ENCODE measurements at places on chromosomes 7 and 10. TPM values are rescaled to one million over a fixed set of nuclear protein-coding genes. Genes with fewer than 3 reads are reported as not detected.

SPDYE11 gene
- total RNA-seq, result not detected

DNA sequence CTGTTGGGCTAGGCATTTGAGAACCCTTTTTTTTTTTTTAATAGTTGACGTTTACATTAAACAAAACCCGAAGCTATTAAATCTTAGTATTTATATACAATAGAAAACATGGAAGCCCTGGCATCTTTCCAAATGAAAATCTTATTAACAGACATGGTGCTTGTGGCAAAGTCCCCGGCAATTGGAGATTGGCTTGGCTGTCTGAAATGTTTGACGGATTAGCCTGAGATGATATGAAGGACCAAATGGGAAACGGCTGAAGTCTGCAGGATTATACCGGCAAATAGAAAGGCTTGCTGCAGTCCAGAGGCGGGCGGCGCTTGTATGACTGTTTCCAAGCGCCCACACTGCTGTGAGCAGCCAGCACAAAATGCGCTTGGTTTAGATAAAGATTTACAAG lies 105.6 kb downstream of the BUB3 start:
- no peak for DNase-seq

DNA sequence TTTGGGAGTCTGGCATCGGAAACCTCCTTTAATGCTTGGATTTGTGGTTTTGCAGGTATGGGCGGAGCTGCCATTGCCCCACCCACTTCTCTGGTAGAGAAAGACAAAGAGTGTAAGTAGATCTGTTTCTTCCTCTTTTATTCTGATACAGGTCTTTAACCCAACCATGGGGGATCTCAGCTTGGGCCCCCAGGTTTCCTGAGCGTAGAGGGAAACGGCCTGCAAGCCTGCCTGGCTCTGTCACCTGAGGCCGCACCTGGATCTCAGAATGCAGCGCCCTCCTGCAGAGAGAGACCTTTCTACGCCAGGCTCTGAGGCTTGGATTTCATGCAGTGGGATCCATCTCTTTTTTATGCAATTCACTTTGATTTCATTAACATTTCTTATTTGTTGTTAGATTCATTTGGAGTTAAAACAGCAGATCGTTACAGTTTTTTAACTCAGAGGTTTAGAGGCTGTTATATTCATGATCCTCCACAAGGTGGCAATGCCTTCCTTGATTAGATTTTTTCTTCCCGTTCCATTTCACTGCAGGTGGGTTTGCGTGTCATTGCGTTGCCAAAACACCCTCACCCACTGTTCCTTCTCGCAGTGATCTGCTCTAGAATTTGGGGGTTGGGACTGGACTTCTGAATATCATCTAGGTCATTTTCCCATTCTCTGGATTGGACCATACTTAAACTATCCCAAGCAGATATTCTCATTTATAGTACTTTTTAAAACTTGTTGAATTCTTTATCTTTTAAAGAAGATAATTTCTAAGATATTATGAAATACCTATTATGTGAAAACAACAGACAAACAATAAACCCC lies 20.0 kb downstream of the RBM17 start:
- no peak for DNase-seq

DNA sequence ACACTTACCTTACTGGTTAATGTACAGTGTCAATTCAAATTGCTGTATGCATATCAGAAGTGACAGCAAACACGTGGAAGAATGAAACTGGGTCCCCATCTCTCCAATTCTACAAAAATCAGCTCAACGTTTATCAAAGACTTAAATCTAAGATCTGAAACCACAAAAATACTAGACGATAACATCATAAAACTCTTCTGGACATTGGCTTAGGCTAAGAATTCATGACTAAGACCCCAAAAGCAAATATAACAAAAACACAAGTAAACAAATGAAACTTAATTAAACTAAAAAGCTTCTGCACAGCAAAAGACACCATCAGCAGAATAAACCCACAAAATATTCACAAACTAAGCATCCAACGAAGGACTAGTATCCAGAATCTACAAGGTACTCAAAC lies 35.9 kb upstream of the PFKP start:
- no peak for DNase-seq

- DNase-seq, result no peak
Observed at GRCh38 chr7:148791546-148791945, 92.5 kb downstream of the EZH2 start.

CALHM3 gene
- total RNA-seq, result not detected

- no peak for DNase-seq
Observed at GRCh38 chr10:93652857-93653256, 40.5 kb downstream of the PDE6C start.

NME8 gene
- total RNA-seq, result 0.45 TPM

NUTM2A gene
- total RNA-seq, result 1.1 TPM

GRCh38 chr7:150823484-150824126 lies 23.0 kb downstream of the TMEM176A start:
- no peak for DNase-seq

DNA sequence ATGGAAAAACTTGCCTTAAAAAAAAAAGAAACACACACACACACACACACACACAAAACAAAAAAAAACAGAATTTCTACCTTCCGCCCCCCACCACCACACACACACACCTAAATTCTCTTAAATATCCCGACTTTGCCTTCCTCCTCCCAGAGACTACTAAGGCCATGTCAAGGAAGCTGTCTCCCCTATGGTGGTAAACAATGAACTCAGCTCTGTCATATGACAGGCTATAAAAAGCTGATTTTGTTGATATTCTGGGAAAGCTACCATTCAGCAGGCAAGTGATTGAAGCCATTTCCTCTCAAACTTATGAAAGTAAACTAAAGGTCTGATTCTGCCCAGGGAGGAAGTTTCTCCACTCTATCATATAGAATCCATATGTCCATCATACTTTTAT lies 471.0 kb downstream of the GFRA1 start:
- DNase-seq, result no peak

GRCh38 chr10:43223056-43223455 lies 43.8 kb downstream of the RASGEF1A start:
- DNase-seq, result no peak

KEL gene
- total RNA-seq, result not detected

- no peak for DNase-seq
Observed at GRCh38 chr7:153567426-153567825, 484.8 kb upstream of the DPP6 start.

DNA sequence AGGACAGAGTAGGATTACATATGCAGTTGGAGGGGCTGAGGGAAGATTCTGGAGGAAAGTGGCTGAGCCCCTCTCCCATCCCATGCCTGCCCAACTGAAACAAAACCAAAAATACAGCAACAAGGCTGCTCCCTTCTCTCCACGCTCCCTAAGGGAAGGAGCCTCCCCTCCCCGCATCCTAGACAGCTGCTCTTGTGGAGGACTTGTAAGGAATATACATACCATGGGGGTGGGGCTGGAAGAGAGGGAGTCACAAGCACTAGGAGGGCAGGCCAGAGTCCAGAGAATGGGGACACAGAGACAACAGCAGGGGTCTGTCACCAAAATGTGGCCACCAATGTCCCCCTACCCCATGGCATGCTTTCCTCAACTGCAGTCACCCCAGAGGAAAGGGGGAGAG lies 13.2 kb downstream of the LDB1 start:
- DNase-seq, result no peak

NRCAM gene
- total RNA-seq, result 9.1 TPM

DNA sequence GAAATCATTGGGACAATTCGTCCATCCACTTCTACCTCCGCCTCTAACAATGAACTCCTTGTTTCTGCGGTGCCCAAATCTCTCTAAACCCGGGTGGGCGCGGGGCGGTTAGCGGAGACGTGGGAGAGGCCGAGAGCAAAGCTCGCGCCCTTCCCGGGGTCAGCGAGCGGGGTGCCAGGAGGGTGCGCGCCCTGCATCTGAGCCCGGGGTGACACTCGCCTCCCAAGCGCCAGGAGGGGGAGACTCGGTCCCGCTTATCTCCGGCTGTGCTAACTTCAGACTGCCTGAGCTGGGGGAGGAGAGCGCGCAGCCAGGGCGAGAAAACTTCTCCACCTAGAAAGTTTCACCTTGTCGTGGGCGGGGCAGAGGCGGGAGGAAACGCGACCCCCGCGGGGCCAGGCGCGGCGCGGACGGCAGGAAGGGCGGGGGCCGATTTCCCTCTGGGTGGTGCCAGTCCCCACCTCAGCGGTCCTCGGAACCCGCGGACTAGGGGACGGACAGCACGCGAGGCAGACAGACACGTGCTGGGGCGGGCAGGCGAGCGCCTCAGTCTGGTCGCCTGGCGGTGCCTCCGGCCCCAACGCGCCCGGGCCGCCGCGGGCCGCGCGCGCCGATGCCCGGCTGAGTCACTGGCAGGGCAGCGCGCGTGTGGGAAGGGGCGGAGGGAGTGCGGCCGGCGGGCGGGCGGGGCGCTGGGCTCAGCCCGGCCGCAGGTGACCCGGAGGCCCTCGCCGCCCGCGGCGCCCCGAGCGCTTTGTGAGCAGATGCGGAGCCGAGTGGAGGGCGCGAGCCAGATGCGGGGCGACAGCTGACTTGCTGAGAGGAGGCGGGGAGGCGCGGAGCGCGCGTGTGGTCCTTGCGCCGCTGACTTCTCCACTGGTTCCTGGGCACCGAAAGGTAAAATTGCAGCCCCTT lies at the start of gene MET:
MET (plus strand) TSS at position 516 of the 915 bp plus-strand sequence. CDS start 26,889 bp downstream, outside the sequence.
- peak; percentile 92 for DNase-seq

GRCh38 chr10:5497948-5498730 lies 1.2 kb downstream of the CALML5 start:
- DNase-seq, result peak; percentile 83

- no peak for DNase-seq
Observed at GRCh38 chr10:83760142-83760541, 379.2 kb upstream of the GHITM start.

HOXA13 gene
- 1.9 TPM for total RNA-seq
